Fibroblast of skin of scalp (primary cell): ENCODE measurements at places on chromosomes 1 and 21.

DNA sequence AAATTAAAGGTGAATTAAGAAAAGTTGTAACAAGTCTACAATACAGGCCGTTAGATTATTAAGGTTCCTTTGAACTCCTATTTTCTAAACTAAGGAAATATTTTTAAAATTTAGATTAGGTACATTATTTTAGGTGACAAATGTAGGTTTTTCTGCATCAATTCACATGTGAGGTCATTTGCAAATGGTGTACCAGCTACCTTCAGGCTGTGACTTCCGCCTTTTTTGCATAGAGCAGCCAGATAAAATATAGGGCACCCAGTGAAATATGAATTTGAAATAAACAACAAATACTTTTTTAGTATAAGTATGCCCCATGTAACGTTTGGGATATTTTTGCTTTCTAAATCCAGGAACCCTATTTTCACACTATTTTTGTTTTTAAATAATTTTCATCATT is 544.0 kb downstream of the LMO4 start:
- no peak for DNase-seq

DNA sequence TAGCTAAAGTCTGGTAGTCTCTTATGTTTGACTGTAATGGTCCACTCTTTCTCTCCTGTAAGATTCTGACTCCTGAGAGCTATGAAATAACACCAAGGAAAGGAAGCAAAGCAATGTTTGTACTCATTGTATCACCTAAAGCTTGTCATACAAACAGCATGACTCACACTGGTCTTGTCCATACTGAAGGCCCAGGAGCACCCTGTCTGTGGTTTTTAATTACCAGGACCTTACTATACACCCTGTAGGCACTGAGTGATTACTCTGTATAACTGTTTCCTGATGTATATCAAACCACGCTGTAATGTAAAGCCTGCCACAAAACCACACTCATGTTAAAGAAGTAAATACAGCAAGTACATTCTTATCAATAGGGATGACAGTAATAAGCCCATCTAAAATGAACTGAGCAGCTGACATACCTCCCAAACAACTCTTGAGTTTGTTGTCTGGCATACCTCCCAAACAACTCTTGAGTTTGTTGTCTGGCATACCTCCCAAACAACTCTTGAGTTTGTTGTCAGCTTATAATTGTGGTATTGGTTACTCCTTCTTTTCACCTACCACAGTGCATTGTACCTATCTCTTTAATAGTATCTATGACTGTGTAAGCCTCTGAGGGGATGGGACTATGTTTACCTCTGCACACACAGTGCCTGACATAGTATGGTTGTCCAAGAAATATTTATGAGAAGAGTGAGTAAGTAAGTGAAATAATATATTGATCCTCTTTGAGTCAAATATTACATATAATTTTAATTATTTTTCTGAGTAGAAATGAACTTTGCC is 11.6 kb upstream of the TNFSF18 start:
- DNase-seq = peak; percentile 74

DNA sequence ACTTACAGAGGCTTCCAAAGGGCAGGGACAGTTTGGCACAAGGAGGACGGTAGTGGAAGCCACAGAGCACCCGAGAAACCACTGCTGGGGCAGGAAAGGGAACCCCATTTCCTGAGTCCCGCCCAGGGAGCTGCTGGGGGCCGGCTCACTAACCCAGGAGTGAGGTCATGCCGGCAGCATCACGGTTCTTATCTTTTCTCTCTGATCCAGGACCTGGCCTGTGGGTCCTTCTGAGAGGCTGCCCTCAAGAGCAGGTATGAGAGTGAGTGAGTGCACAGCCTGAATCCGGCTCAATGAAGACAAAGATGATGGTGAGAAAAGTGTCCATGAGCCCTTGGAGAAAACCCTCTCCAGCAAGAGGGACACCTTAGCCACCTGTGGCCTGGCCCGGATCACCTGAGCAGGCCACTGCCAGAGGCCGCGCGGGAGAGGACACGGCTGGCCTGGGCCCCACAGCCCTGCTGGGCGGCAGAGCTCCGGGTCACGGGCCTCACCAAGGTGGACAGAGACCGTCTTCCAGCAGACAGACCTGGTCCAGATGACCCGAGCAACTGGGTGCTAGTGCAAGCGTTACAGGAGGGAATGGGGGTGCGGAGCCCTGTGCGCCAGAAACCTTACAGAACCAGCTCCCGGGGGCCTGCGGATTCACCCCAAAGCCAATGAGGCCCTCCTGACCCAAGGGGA is 94.9 kb downstream of the RIPK4 start:
- no peak for DNase-seq

- no peak for DNase-seq
These were observed 12.0 kb upstream of the S100A2 start for GRCh38 chr1:153577624-153578051.
